ENCODE measurements at places on chromosomes 12 and 14. TPM values are rescaled to one million over a fixed set of nuclear protein-coding genes. Genes with fewer than 3 reads are reported as not detected.

AQP5 gene
- 0.07 TPM for total RNA-seq

IFNG-AS1 gene
- not detected for total RNA-seq

DNA sequence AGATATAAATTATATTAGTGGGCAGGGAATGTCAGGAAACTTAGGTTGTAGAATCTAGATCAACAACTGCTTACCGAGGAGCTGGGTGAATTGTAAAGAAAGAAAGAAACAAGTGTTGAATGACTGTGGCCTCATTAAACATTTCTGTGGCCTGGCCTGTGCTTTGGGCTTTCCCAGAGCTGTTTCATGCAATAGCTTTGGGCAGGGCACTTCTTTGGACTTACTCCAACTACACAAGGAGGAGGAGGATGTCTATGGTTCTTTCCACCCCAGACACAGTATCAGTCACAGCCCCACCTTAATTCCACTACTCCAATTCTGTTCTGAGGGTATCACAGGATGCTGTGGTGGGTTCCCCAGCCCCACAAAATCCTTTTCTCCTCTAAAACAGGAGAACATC is 38.0 kb downstream of the DPF3 start:
- DNase-seq, result no peak

GRCh38 chr14:90842726-90843125 is 26.5 kb upstream of the TTC7B start:
- no peak for DNase-seq

DNA sequence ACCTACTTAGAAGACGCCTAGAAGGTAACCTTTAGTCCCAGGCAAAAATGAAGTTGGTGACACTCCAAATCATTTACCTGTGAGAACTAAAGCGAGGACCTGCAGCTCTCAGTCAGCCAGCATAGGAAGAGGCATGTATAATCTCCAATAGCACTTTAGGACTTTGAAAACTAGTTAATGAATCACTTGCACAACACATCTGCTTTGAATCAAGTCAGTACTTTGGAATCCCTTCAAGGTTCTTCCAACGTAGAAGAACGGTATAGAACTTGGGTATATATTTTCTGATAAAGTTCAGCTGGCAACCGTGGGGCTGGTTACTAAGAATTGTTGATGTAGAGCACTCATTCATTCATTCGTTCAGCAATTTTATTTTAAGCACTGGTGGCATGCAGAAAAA is 251.9 kb downstream of the TMEM132D start:
- no peak for DNase-seq
